ENCODE measurements at places on chromosomes 6 and 20.

- no peak for DNase-seq
These were observed 65.6 kb upstream of the KIF13A start for GRCh38 chr6:18053078-18053477.

DNA sequence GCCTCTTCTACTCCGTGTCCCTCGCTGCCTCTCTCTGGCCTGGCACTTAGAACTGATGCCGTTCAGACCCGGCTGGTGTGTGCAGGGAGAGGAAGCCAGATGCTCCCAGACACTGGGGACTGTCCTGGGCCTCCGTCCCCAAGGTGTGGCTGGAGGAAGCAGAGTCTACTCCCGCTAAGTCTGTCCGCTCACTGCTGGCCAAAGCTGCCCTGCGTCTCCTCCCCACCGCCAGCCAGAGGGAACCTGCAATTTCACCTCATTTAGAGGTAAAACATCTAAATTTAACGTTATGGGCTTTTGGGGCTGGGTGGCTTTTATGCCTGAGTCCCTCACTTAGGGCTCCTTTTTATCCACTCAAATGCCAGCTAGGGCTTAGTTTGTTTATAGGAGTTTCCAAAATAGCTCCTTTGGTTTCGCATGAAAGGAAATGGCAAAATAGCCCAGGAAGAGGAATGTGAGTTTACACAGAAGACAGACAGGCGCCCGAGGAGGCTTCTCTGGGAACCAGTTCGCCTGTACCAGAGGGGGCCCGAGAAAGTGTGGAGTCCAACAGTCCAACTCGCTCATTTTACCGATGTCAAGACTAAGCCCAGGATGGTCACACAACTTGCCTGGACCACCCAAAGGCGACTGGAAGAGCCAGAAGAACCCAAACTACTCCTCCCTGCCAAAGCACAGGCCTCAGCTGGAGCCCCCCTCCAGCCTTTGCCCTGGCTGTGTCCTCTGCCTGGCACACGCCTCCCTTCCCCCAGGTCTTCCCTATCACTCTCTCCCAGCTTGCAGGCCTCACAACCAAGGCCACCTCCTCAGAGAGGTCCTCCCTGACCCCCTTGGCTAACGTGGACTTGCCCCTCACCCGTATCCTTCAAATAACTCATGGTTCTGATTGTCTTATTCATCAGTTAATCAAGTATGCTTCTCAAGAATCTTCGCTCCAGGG, 54.5 kb downstream of the RIPOR3 start:
- DNase-seq = no peak

DNA sequence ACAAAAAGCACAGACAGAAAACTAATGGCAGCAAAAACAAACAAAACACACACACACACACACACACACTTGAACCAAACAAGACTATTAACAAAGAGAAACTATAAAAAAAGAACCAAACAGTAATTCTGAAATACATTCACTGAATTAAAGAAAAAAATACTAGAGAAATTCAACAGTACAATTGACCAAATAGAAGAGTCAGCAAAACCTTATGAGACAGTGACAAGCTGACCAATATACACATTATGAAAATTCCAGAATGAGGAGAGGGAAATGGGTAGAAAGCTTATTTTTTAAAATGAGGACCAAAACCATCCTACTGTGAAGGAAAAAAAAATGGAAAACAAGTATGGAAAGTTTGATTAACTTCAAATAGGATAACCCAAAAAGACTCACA, 212.2 kb upstream of the BTBD3 start:
- DNase-seq = no peak

DNA sequence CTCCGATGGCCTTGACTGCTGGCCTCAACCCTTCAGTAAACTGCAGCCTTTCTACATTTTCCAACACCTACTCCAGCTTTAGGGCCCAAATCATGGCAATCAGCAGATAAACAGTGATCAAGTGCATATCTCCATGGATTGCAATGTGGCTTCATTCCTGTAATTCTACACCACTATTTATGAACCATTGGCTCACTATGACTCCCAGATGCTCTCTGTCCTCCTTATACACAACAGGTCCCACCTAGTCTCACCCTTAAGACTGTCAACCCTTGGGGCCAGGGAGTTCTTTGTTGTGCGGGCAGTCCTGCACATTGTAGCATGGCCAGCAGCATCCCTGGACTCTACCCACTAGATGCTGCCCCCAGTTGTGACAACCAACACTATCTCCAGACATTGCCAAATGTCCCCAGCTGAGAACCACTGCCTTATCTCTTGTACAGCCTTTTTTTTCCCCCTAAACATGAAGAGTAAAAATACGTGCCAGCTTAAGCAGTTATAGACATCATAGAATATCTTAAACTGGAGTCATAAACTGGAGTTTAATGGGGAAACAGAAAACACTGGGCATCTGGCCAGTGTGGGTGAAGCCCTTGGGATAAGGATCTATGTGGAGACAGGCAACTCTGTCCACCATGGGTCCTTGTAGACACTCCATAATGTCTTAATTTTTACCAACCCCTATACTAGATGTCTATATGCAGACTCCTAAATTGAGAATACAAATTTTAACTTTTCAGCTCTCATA, 21.1 kb downstream of the MRPL14 start:
- no peak for DNase-seq

DNA sequence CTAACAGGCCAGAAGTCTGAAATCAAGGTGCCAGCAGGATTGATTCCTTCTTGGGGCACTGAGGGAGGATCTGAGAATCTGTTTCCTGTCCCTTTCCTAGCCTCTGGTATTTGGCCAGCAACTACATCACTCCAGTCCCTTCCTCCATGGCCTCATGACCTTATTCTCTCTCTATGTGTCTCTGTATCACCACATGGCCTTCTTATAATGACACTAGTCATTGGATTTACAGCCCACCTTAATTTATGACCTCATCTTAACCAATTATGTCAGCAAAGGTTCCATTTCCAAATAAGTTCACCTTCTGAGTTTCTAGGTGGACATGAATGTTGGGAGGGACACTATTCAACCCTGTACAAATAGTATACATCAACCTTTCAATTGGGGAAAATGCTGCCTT, 29.3 kb downstream of the SCML4 start:
- DNase-seq = no peak

DNA sequence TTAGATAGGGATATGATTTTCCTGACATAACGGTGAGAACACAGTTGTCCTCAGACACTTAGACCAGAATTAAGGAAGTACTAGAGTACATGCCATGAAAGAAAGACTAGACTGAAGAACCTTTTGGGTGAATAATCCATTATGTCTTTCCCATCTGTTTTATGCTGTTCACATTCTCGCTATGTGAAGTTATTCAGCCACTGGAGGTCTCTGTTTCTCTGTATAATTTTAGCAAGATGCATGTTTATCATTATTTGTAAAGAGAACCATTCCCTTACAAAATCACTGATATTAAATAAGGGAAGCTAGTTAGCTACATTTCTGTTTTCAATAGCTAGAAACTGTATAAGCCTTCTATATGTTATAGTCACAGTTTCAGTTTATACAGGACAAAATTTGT, 391.9 kb downstream of the CD109 start:
- no peak for DNase-seq

DNA sequence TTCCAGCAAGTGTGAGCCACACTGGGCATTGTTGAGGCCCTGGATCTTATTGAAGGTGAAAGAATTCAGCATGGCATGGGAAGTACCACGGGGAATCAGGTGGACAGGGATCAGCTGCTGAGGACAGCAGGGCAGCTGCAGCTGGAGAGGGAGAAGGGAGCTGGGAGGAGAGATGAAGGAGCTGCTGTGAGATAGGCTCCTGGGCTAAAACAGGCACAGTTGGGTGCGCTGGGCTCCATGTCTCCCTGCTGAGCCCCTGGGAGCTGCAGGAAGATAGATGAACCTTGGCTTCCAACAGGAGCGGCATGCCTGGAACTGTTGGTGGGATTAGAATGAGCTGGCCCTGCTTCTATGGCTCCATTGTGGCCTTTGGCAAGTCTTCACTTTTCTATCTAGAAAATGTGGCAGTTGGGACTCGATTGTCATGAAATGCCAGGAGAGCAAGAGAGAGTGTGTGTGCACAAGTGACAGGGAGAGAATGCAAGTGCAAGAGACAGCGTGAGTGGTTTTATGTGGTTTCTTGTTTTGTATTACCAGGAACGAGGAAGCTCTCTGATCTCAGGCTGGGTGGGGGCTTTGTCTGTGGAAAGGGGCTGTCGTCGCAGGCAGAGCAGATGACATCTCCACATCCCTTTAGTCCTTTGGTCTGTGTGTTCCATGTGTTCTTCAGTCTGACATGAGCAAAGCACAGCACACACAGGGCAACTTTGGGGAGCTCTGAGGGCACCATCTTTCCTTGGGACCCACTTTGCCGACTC, 20.4 kb downstream of the SNPH start:
- no peak for DNase-seq

DNA sequence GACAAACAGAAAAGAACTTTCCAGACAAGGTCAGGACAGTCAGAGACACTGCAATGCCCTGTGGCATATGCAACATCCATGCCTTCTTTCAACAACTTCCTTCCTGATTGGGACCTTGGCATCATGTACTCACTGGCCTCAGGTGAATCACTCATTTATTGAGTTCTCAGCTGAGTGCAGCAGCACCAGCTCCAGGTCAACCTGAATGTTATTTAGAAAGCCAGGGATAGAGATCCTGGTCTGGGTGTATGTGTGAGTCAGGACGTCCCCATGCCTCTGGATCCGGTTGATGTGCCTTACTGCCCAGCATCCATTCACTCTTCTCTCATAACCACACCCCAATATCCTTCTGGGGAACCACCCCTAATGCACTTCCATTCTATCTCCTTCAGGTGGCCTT, 54.4 kb downstream of the SNRNP48 start:
- DNase-seq = no peak

DNA sequence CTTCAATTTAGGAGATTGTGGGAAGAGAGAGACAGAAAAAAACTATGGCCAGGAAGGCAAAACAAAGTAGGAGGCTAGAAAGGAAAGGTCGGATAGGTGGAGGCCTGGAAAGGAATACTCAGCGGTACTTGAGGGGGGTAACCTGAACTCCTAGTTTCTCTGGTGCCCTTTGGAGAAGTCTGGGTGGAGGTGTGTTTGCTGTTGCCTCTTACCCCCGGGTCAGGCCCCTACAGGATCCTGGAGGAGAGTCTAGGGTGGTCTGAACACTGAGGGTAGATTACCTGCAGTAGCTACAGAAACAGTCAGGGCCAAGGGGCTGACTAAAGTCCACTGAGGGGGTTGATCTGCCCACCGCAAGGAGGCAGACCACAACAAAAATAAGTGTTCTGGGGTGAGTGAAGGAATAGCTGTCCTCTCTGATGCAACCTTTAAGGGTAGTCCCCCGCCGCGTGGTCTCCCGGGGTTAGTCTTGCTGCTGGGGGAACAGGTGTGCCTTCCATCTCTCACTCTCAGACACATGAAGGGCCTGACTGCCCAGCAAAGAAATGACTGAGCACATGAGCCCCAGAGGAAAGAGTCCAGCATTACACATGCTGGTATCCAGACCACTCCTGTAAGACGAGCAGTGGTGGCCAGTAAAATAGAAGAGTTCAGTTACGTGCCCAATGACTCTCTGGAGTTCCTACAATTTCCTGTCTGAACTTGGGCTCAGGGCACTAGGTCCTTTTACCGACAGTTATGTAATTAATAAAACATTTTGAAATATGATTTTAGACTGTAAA, 59.5 kb downstream of the MTHFD1L start:
- no peak for DNase-seq
